Posterior cingulate gyrus (tissue), 11 donors: ENCODE measurements at places on chromosomes 16 and 17.

DNA sequence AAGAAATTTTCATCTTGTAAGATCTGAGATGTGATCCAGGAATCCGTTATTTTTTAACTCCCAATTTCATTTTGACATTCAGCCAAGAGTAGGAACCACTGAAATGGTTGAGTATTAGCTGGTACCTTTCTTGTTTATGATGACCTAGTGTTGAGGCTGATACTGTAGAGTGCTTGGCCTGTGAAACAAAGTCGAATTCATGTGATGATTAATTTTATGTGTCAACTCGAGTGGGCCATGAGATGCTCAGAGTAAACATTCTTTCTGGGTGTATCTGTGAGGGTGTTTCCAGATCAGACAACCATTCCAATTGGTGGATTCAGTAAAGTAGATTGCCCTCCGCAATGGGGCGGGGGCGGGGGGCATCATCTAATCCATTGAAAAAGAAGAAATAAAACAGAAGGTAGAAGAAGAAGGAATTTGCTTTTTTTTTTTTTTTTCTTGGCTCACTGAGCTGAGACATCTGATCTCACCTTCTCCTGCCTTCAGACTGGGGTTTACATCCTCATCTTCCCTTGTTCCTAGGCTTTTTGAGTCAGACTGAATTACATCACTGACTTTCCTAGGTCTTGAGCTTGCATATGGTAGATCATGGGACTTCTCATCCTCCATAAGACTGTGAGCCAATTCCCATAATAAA, 264.6 kb upstream of the KCNJ16 start:
- DNase-seq: no peak

GRCh38 chr16:85203462-85203813, 91.2 kb upstream of the CIBAR2 start:
- DNase-seq: no peak

GRCh38 chr16:65388592-65388991, 266.7 kb upstream of the CDH11 start:
- no peak for DNase-seq

GRCh38 chr17:18257268-18257981, 1.1 kb downstream of the FLII start:
- peak; percentile 54 for DNase-seq

DNA sequence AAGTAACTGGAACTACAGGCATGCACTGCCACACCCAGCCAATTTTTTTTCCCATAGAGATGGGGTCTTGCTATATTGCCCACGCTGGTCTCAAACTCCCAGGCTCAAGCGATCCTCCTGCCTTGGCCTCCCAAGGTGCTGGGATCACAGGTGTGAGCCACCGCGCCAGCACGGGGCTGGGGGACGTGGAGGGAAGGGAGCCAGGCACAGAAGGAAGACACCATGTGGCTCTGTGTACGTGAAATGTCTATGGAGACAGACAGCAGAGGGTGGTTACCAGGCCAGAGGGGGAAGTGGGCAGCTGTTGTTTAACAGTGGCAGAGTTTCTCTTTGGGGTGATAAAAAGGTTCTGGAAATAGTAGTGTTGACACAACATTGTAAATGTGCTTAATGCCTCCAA, 4.6 kb upstream of the PIEZO1 start:
- DNase-seq: no peak

GRCh38 chr17:62045517-62045916, 19.6 kb downstream of the MED13 start:
- DNase-seq: no peak

GRCh38 chr17:4708436-4708835, 2.0 kb upstream of the ARRB2 start:
- DNase-seq: no peak

- DNase-seq: no peak
Measured at GRCh38 chr17:57593739-57594462, 151.2 kb downstream of the CCDC182 start.

DNA sequence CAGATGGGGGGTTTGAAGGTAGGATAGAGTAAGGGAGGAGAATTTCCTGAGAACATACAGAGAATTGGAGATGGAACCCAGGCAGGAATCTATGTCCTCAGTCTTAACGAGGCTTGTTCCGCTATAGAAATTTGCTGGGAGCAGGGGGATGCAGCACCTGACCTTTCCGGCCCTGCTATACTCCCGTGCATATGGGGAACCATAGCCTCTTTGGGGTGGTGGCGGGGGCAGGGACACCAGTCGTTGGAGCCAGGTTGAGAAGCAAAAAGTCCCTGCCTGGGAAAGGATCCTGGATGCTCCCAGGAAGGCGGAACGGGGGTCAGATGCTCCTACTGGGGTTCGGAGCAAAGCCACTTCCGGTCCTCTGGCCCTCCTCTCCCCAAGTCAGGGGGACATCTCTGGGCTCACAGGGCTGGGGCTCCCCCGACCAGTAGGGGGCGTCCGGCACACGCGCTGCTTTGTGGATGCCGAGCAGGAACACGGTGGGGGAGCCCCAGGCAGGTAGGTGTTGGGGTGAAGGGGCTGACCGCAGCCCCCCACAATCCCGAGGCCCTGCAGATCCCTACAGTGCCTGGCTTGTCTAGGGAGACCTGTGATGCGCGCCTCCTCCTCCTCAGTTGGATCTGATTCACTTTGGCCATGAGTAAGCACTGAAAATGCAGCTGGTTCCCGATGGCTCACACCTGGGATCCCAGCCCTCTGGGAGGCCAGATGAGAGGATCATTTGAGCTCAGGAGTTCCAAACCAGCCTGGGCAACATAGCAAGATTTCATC, 15.5 kb upstream of the TFAP4 start:
- peak; percentile 79 for DNase-seq

DNA sequence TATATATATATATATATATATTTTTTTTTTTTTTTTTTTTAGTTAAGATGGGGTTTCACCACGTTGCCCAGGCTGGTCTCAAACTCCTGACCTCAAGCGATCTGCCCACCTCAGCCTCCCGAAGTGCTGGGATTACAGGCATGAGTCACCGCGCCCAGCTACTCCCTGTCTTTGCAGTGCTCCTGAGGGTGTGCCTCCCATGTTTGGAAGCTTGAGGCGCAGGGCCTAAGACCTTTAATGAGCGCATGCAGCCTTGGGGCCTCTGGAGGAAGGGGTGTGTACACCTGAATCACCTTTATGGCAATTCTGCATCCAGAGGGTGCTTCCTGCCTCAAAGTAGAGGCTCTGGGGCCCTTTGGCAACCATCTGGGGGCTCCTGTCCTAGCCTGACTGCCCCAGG, 219.4 kb upstream of the CIBAR2 start:
- DNase-seq: no peak

GRCh38 chr16:86216591-86216990, 293.7 kb upstream of the FOXF1 start:
- no peak for DNase-seq

DNA sequence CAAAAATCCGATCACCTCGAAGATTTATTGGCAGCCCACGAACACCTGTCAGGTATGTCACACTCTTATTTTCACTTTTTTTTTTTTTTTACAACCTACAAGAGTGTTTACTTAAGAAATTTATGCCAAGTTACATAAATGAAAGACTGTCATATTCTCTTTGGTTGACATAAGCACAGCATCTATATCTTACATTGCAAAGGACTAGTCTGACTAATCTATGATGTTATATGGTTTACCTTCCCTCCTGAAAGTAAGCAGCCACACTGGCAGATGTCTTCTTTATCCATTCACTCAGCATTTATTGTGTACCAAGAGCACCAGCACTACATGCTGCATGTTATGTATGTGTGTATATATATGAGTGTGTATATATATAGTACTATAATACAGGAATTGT, 156.3 kb downstream of the CDRT15L2 start:
- no peak for DNase-seq

DNA sequence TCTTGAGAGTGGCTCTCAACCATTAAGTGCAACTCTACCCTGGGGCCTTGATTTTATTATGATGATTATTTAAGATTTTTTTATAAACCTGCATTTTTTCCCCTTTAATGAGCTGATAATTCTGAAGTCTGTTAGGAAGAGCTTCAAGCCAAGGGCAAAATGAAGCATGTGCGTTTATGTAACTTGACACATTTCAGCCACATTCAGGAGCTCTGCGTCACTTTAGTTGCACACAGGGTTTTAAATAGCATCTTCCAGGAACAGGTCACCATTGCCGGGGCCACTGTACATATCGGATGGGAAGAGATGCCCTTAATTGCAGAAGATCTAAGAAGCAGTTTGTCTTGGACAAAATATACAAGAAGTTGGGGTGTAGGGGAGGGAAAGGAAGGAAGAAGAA, 89.6 kb downstream of the BMERB1 start:
- DNase-seq: no peak

DNA sequence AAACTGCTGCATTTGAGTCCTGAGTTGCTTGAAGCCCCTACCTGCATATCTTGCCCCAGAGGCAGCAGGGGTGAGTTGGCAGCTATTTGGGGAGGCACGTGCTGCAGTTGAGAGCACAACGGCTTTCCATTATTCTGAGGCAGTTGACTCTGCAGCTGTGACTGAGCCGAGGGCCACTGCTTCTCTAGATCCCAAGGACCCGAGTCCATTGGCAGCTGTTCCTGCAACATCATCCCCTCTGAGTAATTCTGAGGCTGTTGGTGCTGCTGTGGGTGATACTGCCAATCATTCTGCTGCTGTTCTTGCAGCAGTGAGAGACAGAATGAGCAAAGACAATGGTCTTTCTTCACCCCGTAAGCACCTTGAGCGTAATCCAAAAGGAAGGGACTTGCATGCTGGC, 12.7 kb downstream of the TERF2IP start:
- peak; percentile 27 for DNase-seq

GRCh38 chr17:75113798-75114551, 4.2 kb downstream of the ARMC7 start:
- DNase-seq: peak; percentile 91

- DNase-seq: no peak
Measured at GRCh38 chr17:66549311-66549704, 246.9 kb downstream of the PRKCA start.

DNA sequence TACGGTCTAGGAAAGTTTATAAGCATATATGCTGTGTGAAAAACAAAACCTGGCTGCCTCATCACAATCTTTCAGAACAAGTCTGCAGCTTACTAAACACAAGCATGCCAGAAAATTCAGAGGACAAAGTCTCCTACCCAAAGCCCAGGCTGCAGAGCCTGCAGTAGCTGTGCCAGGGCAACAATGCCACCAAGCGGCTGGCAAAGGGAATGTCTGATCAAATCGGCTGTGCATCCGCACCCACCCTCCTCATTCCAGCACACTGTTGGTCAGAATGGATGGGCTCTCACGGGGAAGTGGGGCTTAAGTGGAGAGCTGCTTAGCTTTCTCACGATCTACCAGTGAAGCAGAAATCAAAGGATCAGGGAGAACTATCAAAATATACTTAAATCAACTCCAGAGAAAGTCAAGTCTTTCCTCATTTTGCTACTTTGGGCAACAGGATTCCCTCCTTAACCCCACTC, 73.5 kb downstream of the CYTH1 start:
- peak; percentile 91 for DNase-seq

DNA sequence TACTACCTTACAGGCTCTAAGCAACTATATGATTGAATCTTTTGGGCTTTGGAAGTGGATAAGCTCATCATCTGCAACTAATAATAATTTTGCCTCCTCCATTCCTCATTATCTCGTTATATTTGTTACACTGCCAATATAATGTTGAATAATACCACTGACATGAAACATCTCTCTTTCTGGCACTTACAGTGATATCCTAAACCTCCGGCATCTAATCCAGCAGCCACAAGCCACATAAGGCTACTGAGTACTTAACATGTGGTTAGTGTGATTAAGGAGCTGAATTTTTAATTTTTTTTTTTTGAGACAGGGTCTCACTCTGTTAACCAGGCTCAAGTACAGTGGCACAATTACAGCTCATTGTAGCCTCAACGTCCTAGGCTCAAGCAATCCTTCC, 9.6 kb downstream of the CDC42EP4 start:
- DNase-seq: no peak

DNA sequence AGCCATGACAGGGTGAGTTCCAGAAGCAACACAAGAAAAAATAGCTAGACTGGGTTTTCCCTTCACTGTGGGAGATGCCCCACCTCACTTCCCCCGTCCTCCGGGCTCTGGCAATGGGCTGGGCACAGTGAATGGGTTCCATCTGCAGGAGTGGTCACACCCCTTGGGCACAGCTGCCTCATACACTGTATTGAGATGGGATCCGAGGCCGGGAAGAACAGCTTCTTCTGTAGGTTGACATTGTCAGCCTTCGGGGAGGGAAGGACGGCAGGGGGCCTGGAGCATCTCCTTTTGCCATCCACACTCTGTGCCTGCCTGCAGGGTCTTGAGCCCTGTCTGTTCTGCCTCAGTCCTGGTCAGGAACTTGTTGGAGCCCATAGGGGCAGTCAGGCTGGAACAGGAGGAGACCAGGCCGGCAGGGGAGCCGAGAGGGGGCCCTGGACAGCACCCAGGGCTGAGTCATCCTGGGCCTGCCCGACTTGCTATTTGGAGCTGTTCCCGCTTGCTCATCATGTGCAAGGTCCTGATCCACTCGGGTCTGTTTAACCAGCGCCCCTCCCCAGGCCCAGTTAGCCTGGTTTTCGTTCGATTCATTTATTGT, 286.7 kb downstream of the SEC14L1 start:
- DNase-seq: peak; percentile 92

DNA sequence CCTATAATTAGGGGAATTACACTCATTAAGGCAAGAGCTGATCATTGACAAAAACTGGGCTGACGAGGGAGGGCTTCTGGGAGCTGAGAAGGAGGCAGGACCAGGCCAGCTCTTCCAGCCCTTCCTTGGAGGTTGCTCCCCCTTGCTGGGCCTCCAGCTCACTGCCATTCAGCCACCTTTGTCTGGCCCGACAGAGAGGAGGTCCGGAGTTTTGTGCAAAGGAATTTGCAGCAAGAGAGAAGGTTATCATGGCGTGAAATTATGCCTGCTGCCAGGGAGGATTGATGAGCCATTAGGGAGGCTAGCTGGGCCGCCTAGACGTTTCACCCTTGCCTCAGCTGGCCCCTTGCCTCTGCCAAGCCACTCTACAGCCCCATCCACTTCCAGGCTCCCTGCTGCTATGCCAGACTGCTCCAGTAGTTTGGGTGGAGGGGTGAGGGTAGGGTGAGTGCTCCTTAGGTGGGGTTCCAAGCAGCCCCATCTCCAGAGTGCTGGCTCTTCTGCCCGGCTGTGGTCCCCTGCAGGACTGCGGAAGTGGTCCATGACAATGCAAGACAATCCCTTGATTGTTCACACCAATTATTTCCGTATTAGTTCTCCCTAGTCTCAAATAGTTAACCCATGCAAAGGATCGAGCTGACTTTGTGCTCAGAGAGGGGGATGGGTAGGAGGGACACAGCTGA, 17.1 kb upstream of the PHF12 start:
- DNase-seq: no peak
